AG09309 (cell line): ENCODE measurements at places on chromosomes 4 and X.

DNA sequence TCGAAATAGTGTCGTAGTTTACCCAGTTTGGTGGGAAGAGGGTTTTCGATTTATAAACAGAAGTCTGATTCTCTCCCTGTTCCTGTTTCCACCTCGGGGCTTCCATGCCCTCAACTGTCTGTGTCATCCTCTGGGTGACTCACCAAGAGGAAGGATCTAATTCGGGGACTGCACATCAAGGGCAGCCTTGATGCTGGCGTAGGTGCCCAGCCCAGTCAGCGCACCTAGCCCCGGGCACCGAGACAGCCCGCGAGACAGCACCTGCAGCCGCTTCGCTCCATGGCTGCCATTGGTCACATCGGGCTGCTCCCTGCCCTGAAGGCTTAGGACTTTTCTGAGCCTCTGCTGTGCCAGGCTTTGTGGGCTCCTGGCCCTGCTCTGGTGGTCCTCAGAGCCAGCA is 7.7 kb downstream of the ABCD1 start:
- no peak for DNase-seq

DNA sequence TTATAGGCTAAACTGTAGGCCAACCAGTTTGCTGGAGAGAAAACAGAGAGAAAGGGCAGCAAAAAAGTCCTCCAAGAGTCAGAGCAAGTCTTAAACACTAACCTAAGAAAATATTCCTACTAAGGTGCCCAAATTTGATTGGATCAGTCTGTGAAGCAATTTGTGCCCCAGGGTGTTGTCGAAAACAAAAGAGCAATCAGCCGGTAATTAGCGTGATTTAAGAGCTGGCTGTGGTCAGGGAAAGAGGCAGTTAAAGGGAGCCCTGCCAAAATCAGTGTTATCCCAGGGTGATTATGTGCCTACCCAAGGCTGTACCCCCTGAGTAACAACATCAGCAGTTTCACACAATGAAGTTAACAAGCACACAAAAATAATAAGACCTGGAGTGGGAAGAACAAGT is 6.4 kb upstream of the BRWD3 start:
- DNase-seq: no peak

DNA sequence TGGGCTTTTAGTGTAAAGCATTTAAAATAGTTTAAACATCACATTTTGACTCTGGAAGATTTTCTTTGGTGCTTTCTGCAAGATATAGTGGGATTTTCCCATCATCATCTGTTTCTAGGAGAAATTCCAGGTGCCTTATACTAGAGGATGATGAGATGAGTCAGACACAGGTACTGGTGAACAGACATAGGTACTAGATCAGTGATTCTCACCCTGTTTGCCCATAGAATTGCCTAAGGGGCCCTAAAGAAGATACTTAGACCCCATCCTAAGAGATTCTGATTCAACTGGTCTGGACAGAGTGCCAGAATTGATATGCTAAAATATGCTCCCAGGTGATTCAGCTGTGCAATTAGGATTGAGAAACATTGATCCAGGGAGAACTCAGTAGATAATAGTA is 9.7 kb downstream of the TSPAN7 start:
- DNase-seq: no peak

DNA sequence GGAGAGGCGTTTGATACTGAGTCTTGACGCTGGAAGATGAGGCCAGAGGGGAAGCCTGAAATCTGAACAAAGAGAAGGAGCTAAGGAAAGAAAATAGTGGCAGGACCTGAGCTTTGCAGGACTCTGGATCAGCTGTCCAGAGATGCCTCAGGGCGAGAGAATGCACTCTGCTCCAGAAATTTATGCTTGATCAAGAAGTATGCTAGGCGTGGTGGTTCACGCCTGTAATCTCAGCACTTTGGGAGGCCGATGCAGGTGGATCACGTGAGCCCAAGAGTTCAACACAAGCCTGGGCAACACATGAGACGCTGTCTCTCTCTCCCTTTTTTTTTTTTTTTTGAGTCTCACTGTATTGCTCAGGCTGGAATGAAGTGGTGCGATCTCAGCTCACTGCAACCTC is 1.9 kb downstream of the TRIM75 start:
- no peak for DNase-seq

GRCh38 chr4:57077550-57078343 is 32.4 kb downstream of the IGFBP7 start:
- DNase-seq: no peak
